ENCODE measurements at places on chromosomes 7 and 10. TPM values are rescaled to one million over a fixed set of nuclear protein-coding genes. Genes with fewer than 3 reads are reported as not detected.

The SKIDA1 gene
- not detected for total RNA-seq

The SPAM1 gene
- not detected for total RNA-seq

- no peaks in the 10 kb centered on the region for H3K27me3 ChIP-seq
- no peak for DNase-seq
- H3K4me1 ChIP-seq = peaks cover 3% of the 10 kb centered on the region
- H3K4me3 ChIP-seq = no peak overlapping the region
- no peak overlapping the region for H3K27ac ChIP-seq
- no peaks in the 10 kb centered on the region for H3K36me3 ChIP-seq
Observed at GRCh38 chr7:28573651-28574301, 161.5 kb downstream of the CREB5 start.

- no peaks in the 10 kb centered on the region for H3K36me3 ChIP-seq
- H3K4me3 ChIP-seq = no peak overlapping the region
- no peak overlapping the region for H3K27ac ChIP-seq
- H3K4me1 ChIP-seq = no peaks in the 10 kb centered on the region
- DNase-seq = no peak
Observed at GRCh38 chr7:42766782-42767423, 145.0 kb downstream of the C7orf25 start.

DNA sequence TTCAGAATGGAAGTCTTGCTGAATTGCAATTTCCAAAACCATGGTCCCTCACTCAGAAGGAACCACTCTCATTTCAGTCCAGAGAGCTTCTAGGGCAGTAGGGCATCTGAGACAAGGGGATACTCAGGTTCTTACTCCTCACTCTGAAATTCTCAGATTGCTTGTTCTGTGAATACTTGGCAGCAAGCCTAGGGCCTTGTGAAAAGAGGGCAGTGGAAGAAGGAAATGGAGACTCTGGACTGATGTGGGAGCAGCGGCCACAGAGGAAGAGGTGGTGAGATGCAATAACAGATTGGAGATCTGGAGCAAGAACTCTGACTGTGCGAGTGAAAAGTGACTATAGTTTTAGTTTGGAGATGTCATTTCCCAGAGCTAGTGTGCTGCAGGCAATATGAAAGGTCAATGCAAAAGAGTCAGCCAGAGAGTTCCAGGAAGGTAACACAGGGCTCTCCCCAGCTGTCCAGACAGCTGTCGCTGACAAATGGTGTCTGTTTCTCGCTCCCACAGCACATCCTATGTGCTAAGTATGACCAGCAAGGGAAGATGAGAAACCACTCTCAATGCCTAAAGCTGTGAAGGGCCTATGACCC, 291.6 kb upstream of the KIAA1217 start:
- no peak for DNase-seq
- no peak overlapping the region for H3K4me3 ChIP-seq
- H3K4me1 ChIP-seq = no peaks in the 10 kb centered on the region

GRCh38 chr10:31090894-31091607, 59.4 kb upstream of the ZNF438 start:
- no peaks in the 10 kb centered on the region for H3K4me1 ChIP-seq
- DNase-seq = no peak
- H3K36me3 ChIP-seq = no peaks in the 10 kb centered on the region
- H3K27me3 ChIP-seq = no peaks in the 10 kb centered on the region
- no peak overlapping the region for H3K4me3 ChIP-seq

- H3K4me3 ChIP-seq = no peak overlapping the region
- peaks cover 18% of the 10 kb centered on the region for H3K4me1 ChIP-seq
- no peaks in the 10 kb centered on the region for H3K36me3 ChIP-seq
- H3K27me3 ChIP-seq = no peaks in the 10 kb centered on the region
Observed at GRCh38 chr10:75186310-75186709, 24.3 kb upstream of the VDAC2 start.

The SLC26A4 gene
- 0.08 TPM for total RNA-seq

The EIF3B gene
- total RNA-seq = 153 TPM

- no peak overlapping the region for H3K4me3 ChIP-seq
- H3K27ac ChIP-seq = no peak overlapping the region
- no peaks in the 10 kb centered on the region for H3K27me3 ChIP-seq
Observed at GRCh38 chr7:16660702-16661464, 14.9 kb downstream of the BZW2 start.

The IL15RA gene
- 5.4 TPM for total RNA-seq

DNA sequence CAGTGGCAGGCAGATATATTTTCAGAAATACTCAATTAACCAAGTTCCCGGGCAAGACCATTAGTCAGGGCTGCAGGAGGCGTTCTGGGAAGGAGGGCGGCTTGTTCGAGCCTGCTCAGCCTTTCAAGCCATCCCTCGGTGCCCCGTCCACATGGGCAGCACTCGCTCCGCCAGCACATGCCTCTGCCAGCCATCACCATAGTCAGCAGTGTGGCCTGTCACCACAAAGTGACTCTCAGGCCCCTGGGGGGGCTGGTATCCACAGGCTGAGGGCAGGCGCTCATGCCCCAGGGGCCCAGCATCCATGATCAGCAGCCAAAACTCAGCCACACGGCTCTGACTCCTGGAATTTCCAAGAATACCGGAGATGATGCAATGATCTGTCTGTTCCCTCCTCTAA, 81.9 kb downstream of the CHST15 start:
- H3K4me3 ChIP-seq = no peak overlapping the region
- no peaks in the 10 kb centered on the region for H3K27me3 ChIP-seq
- no peaks in the 10 kb centered on the region for H3K4me1 ChIP-seq
- H3K27ac ChIP-seq = no peak overlapping the region

DNA sequence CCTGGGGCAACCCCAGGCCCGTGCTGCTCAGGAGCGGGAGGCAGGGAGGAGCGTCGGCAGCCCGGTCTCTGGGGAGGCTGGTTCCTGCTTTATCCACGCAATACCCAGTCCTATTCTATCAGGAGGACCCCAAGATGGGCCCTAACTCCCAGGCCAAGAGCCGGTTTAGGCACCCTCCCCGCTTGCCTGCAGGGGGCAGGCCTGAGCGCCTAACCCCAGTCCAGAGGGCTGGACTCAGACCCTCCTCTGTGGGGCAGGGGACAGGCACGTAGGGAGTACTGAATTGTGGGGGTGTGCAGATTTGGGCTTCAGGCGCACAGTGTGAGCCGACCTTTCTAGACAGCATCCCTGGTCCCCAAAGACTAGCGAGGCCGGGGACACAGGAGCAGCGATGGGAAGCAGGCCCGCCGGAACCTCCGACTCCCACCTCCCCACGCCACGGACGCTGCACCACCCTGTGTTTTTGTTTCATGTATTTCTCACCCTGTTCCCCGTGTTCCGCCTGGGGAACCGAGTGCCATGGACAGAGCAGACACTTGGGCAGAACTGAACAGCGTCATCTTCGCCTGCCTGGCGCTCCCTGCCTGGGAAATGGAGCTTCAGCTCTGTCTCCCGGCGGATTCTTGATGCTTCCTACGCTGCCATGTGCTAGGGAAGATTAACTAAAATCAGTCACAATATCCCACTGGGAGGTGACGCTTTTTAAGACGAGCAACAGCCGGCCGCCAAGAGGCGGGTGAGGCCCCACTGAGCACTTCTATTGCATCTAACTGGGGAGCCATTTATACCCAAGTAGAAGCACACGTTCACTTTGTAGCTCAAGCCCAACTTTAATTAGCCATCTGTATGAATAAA, 5.3 kb downstream of the NUDT1 start:
- no peak for DNase-seq
- peaks cover 3% of the 10 kb centered on the region for H3K36me3 ChIP-seq
- H3K4me3 ChIP-seq = no peak overlapping the region
- peaks cover 32% of the 10 kb centered on the region for H3K4me1 ChIP-seq
- no peak overlapping the region for H3K27ac ChIP-seq
- no peaks in the 10 kb centered on the region for H3K27me3 ChIP-seq

The CPXM2 gene
- not detected for total RNA-seq

GRCh38 chr10:5549462-5550249, 24.9 kb downstream of the CALML3 start:
- H3K36me3 ChIP-seq = no peaks in the 10 kb centered on the region
- DNase-seq = peak; percentile 50
- no peak overlapping the region for H3K4me3 ChIP-seq
- H3K27ac ChIP-seq = no peak overlapping the region
- H3K4me1 ChIP-seq = peaks cover 39% of the 10 kb centered on the region

The ACTL6B gene
- not detected for total RNA-seq

DNA sequence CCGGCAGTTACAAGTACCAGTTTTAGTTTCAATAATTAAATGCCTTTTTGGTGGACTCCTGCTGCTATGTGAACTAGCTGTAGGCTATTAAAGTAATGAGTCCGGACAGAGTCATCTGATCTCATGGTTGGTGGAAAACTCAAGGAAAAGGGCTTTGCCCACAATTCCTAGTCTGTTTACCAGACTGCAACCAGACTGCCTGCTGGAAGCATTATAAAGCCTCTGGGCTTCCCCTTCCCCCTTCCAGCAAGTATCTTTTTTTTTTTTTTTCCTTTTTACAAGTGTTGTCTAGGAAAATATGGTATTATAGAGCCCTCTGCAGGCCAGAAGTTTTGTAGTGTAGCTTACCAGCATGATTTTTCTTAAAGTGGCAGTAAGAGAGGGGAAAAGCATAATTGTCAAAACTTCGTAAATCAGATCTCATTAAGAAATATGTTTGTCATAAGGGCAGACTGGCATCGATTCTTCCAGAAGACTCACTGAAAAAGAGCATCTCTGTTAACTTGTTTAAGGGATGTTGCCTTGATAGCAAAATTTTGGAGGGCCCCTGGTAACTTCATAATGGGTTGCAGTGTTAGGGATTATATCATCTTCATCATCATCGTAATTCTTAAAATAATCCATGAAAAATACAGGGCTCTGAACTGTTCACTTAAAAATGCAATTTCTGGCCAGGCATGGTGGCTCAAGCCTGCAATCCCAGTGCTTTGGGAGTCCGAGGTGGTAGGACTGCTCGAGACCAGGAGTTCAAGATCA, 181.3 kb downstream of the TAX1BP1 start:
- H3K27me3 ChIP-seq = no peaks in the 10 kb centered on the region
- peaks cover 4% of the 10 kb centered on the region for H3K36me3 ChIP-seq
- H3K27ac ChIP-seq = no peak overlapping the region
- H3K4me3 ChIP-seq = no peak overlapping the region

GRCh38 chr10:71358277-71358676, 38.4 kb upstream of the CDH23 start:
- DNase-seq = no peak
- H3K27ac ChIP-seq = no peak overlapping the region
- H3K4me3 ChIP-seq = no peak overlapping the region
- no peaks in the 10 kb centered on the region for H3K27me3 ChIP-seq
- H3K4me1 ChIP-seq = peaks cover 2% of the 10 kb centered on the region

DNA sequence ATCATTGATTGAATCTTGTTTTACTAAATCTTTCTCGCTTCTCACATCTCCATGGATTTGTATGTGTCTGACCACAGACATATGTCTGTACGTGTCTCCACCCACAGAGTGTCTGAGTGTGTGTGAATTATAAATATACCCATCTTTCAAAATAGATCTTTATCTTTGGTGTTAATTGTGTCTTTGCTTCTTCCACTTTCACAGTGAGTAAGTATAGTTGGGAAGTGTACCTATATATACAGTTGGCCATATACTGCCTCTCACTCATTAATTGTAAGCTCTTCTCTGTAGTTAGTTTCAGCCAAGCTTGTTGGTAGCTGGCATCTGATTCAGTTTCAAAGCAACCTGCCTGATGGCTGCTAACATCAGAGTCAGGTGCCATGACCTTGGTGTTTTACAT, 18.4 kb downstream of the EEPD1 start:
- no peak overlapping the region for H3K27ac ChIP-seq
- no peak for DNase-seq
- no peak overlapping the region for H3K4me3 ChIP-seq
- H3K4me1 ChIP-seq = peaks cover 10% of the 10 kb centered on the region
- H3K36me3 ChIP-seq = no peaks in the 10 kb centered on the region

DNA sequence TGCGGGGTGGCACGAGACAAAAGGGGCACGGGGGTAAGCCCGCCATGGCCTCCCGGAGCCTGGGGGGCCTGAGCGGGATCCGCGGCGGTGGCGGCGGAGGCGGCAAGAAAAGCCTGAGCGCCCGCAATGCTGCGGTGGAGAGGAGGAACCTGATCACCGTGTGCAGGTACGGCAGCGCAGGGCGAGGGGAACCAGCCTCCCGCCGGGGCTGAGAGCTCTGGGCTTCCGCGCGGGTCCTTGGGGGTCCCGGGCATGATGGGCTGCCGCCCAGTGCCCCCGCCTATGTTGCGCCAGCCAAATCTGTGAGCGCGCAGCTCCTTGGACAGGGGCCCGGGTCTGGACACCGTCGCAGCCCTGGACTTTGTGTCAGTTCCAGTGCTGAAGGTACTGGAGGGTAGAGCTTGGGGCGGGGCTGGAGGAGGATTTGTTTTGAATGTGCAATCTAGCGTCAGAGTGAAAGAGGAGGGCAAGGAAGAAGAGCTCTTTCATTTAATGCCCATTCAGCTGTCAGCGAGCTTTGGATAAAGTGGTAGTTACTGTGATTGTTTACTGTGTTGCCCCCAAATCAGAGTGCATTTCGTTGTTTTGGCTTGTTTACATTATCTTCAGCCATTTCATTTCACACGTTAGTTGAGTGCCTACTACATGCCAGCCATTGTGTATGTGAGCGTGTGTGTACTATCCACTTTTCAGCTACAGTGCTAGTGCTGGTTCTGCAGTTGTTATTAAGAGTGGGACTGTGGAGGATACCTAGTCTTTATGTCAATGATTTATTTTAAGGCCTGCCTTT, 777 bp downstream of the RUNDC3B start:
- no peaks in the 10 kb centered on the region for H3K36me3 ChIP-seq
- no peaks in the 10 kb centered on the region for H3K27me3 ChIP-seq
- peaks cover 13% of the 10 kb centered on the region for H3K4me1 ChIP-seq
- H3K27ac ChIP-seq = peak overlapping the region; percentile 77
- DNase-seq = peak; percentile 33

GRCh38 chr10:58275908-58276307, 6.9 kb downstream of the CISD1 start:
- no peaks in the 10 kb centered on the region for H3K36me3 ChIP-seq
- H3K4me3 ChIP-seq = no peak overlapping the region
- no peaks in the 10 kb centered on the region for H3K4me1 ChIP-seq

- H3K27ac ChIP-seq = peak overlapping the region; percentile 44
- H3K4me3 ChIP-seq = no peak overlapping the region
Observed at GRCh38 chr7:32587411-32587948, 92.2 kb downstream of the AVL9 start.

DNA sequence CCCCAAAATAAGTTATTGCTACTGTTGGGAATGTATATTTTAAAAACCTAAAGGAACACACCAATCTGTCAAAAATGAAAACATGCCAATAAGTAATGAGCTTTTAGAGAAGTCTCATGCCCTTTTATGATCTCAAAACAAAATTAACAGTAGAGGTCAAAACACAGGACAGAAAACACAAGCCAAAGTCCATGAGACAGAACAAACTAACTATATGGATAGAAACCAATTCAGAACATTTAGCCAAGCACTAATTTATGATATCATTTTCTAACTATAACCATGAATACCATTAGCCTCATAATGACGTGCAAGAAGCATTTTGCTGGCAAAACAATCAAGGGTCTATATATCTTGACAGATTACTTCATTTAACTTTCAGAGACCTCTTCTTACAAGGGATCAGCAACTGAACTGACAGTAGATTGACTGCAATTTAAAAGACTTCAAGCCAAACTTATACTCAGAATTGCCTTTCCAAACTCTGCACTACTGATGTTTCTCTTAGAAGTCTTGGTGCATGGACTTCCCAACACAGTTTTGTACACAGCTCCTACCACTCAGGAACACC, 200.9 kb downstream of the DOCK4 start:
- DNase-seq = no peak
- no peaks in the 10 kb centered on the region for H3K27me3 ChIP-seq
- no peak overlapping the region for H3K4me3 ChIP-seq
- no peak overlapping the region for H3K27ac ChIP-seq
- no peaks in the 10 kb centered on the region for H3K4me1 ChIP-seq
- H3K36me3 ChIP-seq = no peaks in the 10 kb centered on the region

The H2AZ2 gene
- 164 TPM for total RNA-seq

GRCh38 chr10:75379212-75379724, 22.3 kb downstream of the ZNF503 start:
- H3K36me3 ChIP-seq = no peaks in the 10 kb centered on the region
- DNase-seq = no peak
- H3K27me3 ChIP-seq = peaks cover 6% of the 10 kb centered on the region
- no peak overlapping the region for H3K4me3 ChIP-seq

Measured in naive thymus-derived CD8-positive, alpha-beta T cell (primary cell).